ENCODE measurements at places on chromosomes 7 and 10.

DNA sequence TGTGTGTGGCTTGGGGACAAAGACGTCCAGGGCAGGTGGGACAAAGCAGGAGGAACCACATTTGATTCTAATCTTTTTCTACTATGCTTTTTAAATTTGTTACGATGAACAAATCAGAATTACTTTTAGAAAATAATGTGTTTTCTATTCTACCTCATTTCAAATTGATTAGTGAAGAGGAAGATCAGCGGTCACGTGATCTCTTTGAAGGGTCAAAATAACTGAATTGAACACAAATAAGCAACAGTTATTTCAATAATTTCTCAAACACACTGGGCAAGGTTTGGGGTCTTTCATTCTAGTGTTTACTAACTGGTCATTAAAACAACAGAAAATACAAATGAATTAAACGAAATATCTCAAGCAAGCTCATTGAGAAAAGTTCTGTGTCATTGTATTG lies 773.0 kb upstream of the IGFBP3 start:
- peaks cover 1% of the 10 kb centered on the region for H3K36me3 ChIP-seq
- H3K27ac ChIP-seq: no peak overlapping the region
- H3K27me3 ChIP-seq: no peaks in the 10 kb centered on the region
- H3K4me3 ChIP-seq: no peak overlapping the region

- DNase-seq: no peak
- H3K4me3 ChIP-seq: no peak overlapping the region
- no peaks in the 10 kb centered on the region for H3K27me3 ChIP-seq
- no peak overlapping the region for H3K27ac ChIP-seq
Observed at GRCh38 chr10:24750695-24751094, 27.0 kb upstream of the ARHGAP21 start.

DNA sequence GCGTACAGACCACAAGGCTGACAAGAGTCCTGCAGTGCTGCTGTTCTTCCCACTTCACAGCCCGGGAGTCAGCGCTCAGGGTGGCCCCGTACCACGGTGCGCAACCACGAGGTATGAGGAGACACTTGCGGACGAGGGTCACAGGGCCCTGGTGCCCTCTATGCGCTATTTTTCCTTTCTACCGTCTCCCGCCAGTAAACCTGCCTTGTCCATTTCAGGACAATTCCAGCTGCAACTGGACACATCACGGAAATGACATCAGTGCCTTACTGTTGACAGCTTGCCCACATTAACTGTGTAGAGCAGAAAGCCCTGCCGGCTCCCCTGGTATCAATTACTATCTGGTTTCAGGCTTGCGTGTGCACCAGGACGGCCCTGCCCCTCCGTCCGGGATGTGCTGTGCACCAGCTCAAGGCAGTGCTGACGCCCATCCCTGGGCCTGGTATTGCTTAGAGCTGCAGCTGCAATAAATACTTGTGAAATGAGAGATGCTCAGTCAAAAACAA lies 65.1 kb downstream of the ZRANB1 start:
- no peak for DNase-seq
- H3K27ac ChIP-seq: no peak overlapping the region
- no peaks in the 10 kb centered on the region for H3K4me1 ChIP-seq
- H3K4me3 ChIP-seq: no peak overlapping the region

DNA sequence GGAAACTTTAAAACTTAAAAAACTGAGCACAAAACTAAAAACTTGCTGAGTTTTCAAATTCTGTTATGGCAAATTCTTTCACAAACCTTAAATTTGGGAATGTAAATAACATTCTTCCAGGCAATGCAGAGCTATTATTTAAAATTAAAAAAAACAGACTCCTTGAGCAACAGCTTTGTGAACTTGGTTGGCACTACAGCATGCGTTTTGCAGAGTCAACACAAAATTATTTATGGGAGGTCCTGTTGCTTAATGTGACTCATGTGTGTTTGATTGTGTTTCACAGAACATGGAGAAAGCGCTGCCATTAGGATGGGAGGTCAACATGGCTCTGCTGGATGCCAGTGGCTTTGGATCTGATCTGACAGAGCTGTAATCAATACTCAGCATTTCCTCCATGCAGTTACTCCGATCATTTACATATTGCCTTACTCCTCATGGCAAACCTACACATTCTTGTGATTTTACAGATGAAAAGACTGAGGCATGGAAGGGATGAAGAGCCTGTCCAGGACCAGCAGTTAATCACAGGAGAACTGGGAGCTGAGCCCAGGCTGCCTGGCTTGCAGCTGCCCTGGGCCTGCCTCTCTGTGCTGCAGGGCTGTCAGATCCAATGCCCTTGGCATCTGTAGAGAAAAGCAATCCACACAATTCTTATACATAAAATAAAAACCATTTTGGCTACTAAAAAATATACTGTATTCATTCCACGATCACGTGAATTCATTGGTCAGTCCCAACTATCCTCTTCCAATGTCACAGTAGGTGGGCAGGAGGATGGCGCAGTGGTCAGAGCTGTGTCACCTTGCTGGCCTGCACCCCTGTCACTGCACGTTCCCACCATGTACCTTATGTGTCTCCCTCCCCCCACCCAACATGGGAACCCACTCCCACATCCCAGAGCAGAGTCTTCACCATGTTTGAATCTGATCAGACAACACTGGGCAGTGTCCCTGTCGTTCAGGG lies 200.9 kb downstream of the CXCL12 start:
- no peak overlapping the region for H3K27ac ChIP-seq
- H3K4me1 ChIP-seq: no peaks in the 10 kb centered on the region
- DNase-seq: no peak
- H3K27me3 ChIP-seq: peaks cover 9% of the 10 kb centered on the region
- no peaks in the 10 kb centered on the region for H3K36me3 ChIP-seq

- peaks cover 49% of the 10 kb centered on the region for H3K4me1 ChIP-seq
- H3K4me3 ChIP-seq: no peak overlapping the region
- H3K27ac ChIP-seq: no peak overlapping the region
- no peak for DNase-seq
Observed at GRCh38 chr10:11245095-11245479, 227.4 kb downstream of the CELF2 start.

GRCh38 chr10:28794986-28795385 lies 117.7 kb downstream of the BAMBI start:
- no peak overlapping the region for H3K4me3 ChIP-seq
- DNase-seq: no peak
- no peaks in the 10 kb centered on the region for H3K36me3 ChIP-seq

DNA sequence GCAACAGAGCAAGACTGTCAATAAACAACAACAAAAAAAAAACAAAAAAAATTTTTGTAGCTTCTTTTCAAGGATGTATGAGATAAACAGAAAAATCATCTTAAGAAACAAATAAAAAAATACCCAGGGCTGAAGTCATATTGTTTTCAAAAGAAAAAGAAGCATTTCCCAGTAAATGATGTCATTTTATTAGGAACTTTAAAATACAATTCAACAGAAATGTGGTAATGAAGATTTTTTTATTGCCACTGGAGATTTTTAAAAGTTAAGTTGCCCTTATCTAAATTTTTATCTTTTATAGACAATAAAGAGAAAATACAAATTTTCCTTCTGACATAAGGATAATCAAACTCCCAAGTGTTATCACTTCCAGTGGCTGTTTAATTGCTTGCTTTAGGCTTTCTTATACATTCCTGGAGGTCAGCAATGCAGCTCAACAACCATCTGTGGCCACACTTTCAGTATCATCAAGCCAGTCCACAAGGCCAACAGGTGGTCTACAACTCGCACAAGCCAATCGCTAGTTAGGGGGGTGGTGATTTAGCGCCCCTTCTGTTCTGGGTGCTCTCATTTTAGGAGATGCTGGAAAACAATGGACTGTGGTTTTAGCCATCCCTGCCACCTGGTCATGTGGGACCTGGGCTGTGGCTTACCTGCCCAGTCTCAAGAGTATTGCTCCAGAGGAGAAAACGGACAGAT lies 10.8 kb downstream of the SEPHS1 start:
- H3K27ac ChIP-seq: no peak overlapping the region
- no peak overlapping the region for H3K4me3 ChIP-seq
- no peaks in the 10 kb centered on the region for H3K27me3 ChIP-seq
- no peak for DNase-seq
- peaks cover 23% of the 10 kb centered on the region for H3K36me3 ChIP-seq
- peaks cover 8% of the 10 kb centered on the region for H3K4me1 ChIP-seq

GRCh38 chr10:91103384-91104192 lies 116.9 kb upstream of the PCGF5 start:
- no peaks in the 10 kb centered on the region for H3K27me3 ChIP-seq
- no peak overlapping the region for H3K27ac ChIP-seq
- no peak for DNase-seq
- H3K4me3 ChIP-seq: no peak overlapping the region
- H3K4me1 ChIP-seq: no peaks in the 10 kb centered on the region

- no peaks in the 10 kb centered on the region for H3K4me1 ChIP-seq
- H3K36me3 ChIP-seq: no peaks in the 10 kb centered on the region
- no peak for DNase-seq
- H3K4me3 ChIP-seq: no peak overlapping the region
- H3K27ac ChIP-seq: no peak overlapping the region
Observed at GRCh38 chr10:20614911-20615310, 282.2 kb downstream of the NEBL start.

- H3K4me3 ChIP-seq: no peak overlapping the region
- peaks cover 2% of the 10 kb centered on the region for H3K36me3 ChIP-seq
- H3K27ac ChIP-seq: no peak overlapping the region
Observed at GRCh38 chr7:92875173-92875572, 38.8 kb upstream of the CDK6 start.

DNA sequence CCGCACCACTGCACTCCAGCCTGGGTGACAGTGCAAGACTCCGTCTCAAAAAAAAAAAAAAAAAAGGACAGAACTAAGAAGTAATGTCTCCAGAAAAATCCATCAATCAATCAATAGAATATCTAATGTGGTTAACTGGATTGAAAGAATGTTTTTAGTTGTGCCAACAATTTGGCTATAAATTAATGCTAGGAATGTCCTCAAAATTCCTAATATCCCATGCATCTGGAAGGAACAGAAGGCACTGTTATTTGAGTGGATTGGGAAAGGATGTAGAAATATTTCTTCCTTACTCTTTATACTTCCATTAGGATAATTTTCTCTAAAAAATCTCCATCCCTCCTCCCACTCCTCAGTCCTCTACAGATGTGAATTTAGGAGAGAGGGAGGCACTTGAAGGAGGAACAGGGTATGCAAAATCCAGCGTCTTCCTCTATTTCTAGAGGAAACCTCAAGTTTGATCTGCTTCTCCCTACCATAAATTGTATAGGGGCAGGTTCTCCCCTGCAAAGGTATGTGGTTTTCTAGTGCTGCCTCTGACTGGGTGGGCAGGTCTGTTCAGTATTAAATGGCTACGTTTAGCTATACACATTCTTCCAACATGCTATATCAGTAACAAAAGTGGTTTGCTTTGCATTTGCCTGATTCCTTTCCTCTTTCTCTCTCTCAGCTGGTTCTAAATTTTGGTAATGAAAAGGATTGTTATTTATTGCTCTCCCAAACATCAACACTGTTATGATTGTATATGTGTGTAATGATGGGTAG lies 54.1 kb downstream of the RNLS start:
- DNase-seq: no peak
- no peaks in the 10 kb centered on the region for H3K27me3 ChIP-seq
- no peaks in the 10 kb centered on the region for H3K4me1 ChIP-seq
- no peak overlapping the region for H3K4me3 ChIP-seq
- H3K36me3 ChIP-seq: peaks cover 2% of the 10 kb centered on the region

DNA sequence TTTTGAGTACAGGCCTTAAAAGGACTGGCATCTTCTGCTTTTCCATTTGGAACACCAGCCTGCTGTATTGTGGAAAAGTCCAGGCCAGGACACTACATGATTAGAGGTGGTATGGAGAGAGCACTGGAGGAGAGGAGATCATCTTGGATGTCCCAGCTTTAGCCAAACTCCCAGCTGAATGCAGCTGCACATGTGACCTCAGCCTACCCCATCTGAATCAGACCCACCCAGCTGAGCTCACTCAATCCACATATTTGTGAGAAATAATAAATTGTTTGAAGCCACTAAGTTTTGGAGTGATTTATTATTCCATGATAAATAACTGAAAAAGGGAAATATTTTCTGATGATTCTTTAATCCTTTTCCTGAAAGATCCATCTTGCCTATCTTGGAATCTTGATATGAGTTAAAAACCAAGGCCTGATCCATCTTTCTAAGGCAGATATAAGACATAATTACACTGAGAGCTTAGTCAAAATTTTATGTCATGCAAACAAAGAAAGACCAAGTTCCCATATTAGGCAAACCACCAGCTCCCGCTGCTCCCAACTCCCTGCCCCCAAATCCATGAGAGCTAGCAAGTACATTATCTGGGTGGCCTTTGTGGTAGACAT lies 55.1 kb upstream of the TRIL start:
- no peaks in the 10 kb centered on the region for H3K4me1 ChIP-seq
- no peak for DNase-seq
- H3K4me3 ChIP-seq: no peak overlapping the region
- no peak overlapping the region for H3K27ac ChIP-seq
- H3K27me3 ChIP-seq: peaks cover 11% of the 10 kb centered on the region

GRCh38 chr10:19877466-19878255 lies 61.4 kb downstream of the PLXDC2 start:
- no peaks in the 10 kb centered on the region for H3K27me3 ChIP-seq
- no peak overlapping the region for H3K4me3 ChIP-seq
- no peak overlapping the region for H3K27ac ChIP-seq
- no peaks in the 10 kb centered on the region for H3K36me3 ChIP-seq

- no peak overlapping the region for H3K4me3 ChIP-seq
- no peaks in the 10 kb centered on the region for H3K36me3 ChIP-seq
- H3K27me3 ChIP-seq: peaks cover 42% of the 10 kb centered on the region
Observed at GRCh38 chr7:97198596-97198995, 81.1 kb downstream of the SDHAF3 start.

GRCh38 chr10:7412237-7412927 lies 1.5 kb upstream of the SFMBT2 start:
- H3K27ac ChIP-seq: no peak overlapping the region
- peaks cover 27% of the 10 kb centered on the region for H3K36me3 ChIP-seq
- H3K4me1 ChIP-seq: peaks cover 27% of the 10 kb centered on the region
- no peak for DNase-seq
- H3K4me3 ChIP-seq: peak overlapping the region; percentile 98

- H3K4me3 ChIP-seq: no peak overlapping the region
- H3K36me3 ChIP-seq: no peaks in the 10 kb centered on the region
- no peak for DNase-seq
- H3K27me3 ChIP-seq: no peaks in the 10 kb centered on the region
Observed at GRCh38 chr7:111987115-111987826, 218.9 kb downstream of the DOCK4 start.

DNA sequence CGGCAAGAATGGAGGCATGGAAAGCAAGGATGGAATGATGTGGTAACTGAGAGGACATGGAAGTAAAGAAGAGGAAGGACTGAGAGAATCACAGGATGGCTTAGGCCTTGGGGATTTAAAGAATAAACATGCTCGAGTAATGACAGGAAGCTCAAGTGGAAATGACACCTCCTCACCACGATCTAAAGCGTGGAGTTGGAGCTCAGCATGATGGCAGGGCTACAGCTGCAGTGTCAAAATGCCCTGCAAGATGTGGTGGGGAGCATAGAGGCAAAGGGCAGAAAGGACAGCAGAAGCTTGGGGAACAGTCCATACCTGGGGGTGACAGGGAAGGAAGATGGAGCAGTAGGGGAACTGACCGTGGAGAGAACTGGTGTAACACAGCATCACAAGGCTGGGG lies 229.5 kb upstream of the PLXNA4 start:
- no peak overlapping the region for H3K27ac ChIP-seq
- no peaks in the 10 kb centered on the region for H3K27me3 ChIP-seq
- H3K4me3 ChIP-seq: no peak overlapping the region
